Stimulated activated naive CD4-positive, alpha-beta T cell treated with Interleukin-2 at 50 U/mL for 16 hours (primary cell): ENCODE measurements at places on chromosomes 7 and 10.

- DNase-seq, result no peak
Measured at GRCh38 chr7:101597941-101598340, 31.2 kb downstream of the MYL10 start.

GRCh38 chr10:112934193-112934592 lies 15.9 kb upstream of the TCF7L2 start:
- no peak for DNase-seq

DNA sequence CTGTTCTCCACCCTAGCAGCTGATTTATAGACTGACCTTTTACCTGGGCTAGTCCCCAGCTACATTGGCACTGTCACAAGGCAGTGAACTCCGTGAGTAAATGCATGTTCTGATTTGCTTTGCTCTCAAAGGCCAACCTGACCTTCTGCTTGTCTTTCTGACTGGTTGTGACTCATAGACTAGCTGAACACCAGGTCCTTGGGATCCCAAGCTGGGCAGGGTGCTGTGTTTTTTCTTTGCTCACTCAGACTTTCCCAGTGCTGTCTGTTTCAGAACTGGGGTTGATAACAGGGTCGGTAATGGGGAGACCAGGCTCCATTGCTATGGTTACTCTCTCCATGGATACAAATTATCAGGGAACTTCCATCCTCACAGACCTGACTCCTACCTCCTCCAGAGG lies 35.0 kb downstream of the EVX1 start:
- no peak for DNase-seq

- DNase-seq, result no peak
Measured at GRCh38 chr7:45035893-45036292, 35.9 kb downstream of the CCM2 start.

DNA sequence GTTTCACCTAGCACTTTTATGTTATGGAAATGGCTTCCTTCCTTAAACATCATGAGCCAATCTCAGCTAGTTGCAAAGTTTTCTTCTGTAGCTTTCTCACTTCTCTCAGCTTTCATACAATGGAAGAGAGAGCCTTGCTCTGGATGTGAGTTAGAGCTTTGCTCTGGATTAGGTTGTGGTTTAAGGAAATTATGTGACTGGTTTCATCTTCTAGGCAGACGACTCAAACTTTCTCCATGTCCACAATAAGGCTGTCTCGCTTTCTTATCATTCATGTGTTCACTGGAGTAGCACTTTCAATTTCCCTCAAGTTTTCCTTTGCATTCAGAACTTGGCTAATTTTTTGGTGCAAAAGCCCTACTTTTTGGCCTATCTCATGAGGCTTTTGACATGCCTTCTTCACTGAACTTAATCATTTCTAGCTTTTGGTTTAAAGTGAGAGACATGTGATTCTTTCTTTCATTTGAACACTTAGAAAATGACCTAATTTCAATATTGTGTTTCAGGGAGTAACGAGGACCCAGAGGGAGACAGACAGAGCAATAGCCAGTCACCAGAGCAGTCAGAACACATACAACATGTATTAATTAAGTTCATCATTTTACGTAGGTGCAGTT lies 49.8 kb downstream of the CNOT4 start:
- DNase-seq, result no peak

DNA sequence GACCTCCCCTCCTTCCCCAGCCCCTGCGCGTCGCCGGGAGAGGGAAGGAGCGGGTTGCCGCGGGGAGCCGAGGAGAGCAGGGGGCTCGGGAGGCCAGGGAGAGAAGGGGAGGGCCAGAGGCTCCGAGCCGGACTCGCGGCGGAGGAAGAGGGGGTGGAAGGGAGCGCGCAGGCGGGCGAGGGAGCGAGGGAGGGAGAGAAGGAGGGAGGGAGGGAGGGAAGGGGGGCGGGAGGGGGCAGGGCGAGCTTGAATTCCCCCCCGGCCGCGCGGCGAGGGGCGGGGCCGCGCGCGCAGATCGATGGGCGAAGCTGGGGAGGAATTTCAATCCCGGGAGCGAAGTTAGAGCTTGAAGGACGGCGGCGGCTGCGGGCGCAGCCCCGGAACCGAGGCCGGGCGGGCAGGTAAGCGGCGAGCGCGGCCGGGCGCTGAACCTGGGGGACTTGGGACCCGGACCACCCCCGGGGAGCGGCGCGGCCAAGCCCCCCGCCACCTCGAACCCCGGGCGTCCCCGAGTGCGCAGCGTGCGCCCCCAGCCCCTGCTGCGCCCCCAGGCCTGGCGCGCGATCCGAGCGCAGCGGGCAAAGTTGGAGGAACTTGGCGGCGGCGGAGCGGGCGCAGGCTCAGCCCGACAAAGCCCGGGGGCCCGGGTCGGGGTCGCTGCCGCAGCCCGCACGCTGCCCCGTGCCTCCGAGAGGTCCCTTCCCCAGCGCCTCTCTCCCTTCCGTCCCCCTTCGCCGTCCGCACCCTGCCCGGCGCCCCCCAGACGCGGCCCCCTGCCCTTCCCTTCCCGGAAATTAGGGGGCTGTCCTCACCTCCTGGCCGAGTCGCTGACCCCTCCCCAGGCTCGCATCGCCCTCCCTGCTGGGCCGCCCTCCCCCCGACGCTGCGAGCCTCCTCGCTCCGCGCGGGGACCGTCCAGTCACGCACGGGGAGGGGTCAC lies at the start of gene ELFN1:
TSS of gene ELFN1 (plus strand) at position 324 of the 940 bp plus-strand sequence. CDS start 74,320 bp downstream, outside the sequence.
- DNase-seq, result no peak

DNA sequence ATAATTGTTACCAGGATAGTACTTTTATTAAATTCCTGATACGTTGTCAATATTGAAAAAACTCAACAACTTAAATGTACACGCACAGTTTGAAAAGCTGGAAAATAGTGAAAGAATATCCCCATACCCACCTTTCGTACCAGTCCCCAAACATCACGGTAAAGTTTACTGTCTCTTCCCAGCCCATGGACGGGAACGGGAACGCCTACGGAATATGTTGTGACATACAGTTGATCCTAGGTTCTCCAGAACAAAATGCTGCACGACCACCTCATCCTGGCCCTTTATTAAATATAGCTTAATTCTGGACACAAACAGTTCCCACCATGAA lies 527 bp upstream of the BCAP29 start:
- DNase-seq, result no peak

DNA sequence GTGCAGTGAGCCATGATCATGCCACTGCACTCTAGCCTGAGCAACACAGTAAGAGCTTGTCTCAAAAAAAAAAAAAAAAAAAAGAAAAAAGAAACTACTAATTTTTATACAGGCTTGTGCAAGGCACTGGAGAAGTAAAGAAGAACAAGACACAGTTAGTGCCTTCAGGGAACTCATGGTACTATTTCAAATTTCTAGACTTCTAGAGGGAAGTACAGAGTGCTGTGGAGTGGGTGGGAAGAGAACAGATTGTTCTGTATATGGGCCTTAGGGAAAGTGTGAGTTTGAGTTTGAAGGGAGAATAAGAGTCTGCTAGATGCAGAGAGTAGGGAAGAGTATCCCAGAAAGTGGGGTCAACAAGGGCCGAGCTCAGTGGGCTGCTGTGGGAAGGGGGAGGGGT lies 234.8 kb downstream of the PHTF2 start:
- no peak for DNase-seq

GRCh38 chr7:4127909-4128560 lies 554.1 kb upstream of the FOXK1 start:
- no peak for DNase-seq

DNA sequence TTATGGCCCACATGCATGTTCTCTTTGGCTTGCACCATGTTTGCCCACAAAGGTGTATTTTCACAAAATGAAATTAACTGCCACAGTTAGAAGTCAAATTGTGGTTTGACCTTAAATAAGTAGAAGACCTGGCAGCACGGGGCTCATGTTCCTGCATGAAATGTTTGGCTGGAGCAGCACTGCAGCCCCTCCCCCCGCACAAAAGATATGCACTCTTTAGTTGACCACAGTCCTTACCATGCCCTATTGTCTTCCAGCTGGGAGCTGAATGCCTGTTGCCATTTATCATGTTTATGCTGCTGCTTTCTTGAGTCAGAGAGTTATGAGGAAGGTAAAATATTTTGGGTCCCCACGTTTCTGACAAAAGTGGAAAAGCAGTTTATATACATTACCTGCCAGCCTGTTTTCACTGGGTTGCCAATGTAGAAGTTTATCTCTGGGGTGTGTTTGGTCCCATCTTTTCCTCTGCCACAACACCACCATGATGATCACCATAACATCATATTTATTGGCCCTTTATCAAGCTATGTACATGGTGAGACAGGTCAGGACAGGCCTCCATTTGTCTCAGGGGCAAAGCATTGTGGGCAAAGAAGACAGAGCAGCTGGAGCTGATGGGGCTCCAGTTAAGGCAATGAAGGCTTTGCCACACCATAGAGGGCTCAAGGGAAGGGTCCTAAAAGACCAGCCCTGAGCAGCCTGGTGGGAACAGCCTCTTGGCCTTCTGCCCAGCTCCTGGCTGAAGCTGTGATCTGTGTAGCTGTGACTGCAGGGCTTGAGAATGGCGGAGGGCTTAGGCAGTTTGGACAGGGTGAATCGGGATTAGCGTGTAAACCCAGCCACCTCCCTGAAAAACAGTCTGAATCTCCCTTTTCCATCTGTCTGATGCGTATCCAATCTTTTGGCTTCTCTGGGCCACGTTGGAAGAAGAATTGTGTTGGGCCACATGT lies 5.4 kb downstream of the PRF1 start:
- DNase-seq, result no peak

DNA sequence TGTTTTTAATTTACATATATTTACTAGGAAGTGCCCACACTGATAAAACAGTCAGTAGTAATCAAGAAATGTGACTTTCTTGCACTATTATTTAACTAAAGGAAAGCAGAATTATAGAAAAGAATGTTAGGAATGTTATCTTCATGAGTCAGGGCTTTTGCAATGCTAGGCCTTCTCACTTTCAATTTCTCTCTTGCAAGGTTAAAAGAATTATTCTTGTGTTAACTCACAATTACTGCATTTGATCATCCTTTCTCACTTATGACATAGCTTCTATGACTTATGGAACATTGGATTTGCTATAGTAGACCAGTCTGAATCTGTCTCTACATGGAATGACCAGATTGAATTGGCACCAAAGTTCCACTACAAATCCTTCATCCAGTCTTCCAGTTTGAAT lies 192.4 kb downstream of the SDK1 start:
- DNase-seq, result no peak

GRCh38 chr10:96967847-96968246 lies 135.7 kb downstream of the LCOR start:
- no peak for DNase-seq

DNA sequence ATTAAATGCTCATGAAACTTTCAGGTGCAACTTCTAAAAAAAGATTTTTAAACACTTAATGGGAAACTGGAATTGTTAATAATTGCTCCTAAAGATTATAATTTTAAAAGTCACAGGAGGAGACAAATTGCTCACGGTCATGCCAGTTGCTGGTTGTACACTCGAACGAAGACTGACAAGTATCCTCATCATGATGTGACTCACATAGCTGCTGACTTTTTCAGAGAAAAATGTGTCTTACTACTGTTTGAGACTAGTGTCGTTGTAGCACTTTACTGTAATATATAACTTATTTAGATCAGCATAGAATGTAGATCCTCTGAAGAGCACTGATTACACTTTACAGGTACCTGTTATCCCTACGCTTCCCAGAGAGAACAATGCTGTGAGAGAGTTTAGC lies 79.3 kb downstream of the ITGB8 start:
- no peak for DNase-seq

DNA sequence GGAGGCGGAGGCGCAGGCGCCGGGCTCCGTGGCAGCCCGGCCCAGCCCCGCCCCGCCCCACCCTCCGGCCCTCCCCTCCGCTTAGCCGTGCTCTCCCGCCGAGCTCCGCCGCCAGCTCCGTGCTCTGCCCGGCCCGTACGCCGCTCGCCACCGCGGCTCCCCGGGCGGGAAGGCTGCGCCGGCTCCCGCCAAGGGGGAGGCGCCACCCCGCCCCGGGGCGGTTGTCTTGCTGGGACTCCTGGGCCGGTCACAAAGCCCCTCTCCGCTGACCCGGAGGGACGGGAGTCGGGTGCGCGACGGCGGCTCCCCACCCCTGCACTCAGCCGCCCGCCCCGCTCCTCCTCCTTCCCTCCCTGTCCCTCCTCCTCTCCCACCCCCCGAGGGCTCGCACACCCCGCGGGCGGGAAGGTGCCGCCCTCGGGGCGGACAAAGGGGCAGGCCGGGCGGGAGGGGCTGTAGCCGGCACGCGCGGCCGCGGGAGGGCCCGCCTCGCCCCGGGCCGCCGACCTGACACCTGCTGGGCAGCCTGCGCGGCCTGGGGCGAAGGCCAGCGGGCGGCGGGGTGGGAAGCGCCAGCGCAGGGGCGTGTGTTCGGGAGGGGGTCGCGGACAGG lies 11.5 kb upstream of the SP8 start:
- no peak for DNase-seq

DNA sequence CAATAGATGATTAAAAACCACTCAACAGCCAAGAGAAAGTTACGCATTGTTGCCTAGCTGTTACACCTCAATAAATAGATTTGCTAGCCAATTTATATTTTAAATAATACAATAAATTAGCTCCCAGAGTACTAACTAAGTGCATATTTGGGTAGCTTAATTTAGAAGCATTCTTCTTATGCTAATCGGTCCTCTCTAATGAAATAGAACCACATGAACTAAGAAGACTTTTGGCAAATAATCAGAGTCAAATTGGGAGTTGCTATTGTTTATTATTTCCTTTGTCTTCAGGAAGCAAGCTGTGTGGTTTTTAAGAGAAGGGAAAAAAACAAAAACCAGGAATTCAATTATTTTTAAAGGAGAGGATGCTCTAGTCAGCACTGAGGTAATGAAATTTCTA lies 49.0 kb upstream of the TRIL start:
- DNase-seq, result no peak

- no peak for DNase-seq
Measured at GRCh38 chr10:86644794-86645445, 9.4 kb upstream of the OPN4 start.

DNA sequence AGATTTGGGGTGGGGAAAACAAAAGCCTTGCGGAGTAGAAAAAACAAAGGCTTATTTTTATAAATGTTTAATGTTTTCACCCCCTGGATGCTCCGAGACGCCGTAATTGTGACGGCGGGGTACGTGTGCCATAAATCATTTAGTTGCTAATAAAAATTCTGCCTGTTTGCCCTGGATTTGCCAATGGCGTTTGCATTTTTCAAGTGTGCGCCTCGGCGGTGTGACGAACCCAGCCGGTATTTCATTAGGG lies 2.5 kb upstream of the TNRC18 start:
- DNase-seq, result no peak

DNA sequence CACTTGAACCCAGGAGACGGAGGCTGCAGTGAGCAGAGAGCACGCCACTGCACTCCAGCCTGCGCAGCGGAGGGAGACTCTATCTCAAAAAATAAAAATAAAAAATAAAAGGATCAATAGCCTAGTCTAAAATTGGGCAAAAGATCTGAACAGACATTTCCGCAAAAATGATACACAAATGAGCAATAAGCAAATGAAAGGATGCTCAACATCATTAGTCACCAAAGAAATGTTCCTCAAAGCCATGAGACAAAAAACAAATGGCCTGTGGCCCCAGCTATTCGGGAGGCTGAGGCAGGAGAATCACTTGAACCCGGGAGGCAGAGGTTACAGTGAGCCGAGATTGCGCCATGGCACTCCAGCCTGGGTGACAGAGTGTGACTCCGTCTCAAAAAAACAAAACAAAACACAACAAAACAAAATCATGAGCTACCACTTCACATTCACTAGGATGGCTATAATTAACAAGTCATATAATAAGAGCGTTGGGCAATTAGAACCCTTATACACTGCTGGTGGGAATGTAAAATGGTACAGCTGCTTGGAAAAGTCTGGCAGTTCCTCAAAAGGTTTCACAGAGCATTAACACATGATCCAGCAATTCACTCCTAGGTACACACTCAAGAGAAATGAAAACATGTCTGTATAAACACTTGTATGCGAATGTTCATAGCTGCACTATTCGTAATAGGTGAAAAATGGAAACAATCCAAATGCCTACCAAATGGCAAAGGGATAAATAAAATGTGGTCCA lies 3.1 kb downstream of the DAGLB start:
- DNase-seq, result no peak
